ENCODE measurements at places on chromosomes 6 and 20. TPM values are rescaled to one million over a fixed set of nuclear protein-coding genes. Genes with fewer than 3 reads are reported as not detected.

- no peak for DNase-seq
These were observed 43.3 kb downstream of the TP53INP2 start for GRCh38 chr20:34747479-34747878.

DNA sequence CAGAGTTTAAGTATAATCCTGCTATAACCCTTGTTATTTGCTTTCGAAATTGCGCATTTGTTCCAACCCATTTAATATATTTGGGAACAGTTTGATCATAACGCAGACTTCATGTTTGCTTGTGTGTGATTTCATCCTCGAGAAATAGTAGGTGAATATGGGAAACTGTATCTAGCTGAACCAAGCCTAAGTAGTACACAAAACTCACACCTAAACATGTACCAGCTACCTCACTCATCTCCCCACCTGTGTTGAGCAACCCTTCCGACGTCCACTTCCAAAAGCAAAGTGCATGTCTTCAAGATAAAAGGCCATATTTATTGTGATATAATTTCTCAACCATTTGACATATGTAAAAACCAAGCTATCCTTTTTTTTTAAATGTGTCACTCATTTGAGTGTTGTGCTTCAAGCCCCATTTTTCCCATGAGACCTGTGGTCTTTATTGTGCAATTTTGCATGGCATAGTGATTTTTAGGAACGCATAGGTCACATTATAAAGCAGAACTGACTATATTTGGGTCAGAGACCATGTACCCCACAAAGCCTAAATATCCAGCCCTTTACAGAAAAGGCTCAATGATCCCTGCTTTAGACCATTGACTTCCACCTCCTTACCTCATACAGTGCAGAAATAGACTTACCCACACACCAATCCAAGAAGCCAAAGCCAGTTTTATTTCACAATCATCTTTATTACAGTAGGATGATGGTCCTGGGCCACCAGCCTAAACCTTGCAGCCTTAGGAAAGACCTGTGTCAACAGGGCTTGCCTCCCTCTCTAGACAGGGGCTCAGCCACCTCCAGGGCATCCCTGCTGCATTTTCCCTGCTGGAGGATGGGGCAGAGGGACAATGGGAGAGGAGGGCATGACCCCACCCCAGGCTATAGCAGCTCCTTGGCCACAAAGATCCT is 7.1 kb downstream of the CCND3 start:
- no peak for DNase-seq

DNA sequence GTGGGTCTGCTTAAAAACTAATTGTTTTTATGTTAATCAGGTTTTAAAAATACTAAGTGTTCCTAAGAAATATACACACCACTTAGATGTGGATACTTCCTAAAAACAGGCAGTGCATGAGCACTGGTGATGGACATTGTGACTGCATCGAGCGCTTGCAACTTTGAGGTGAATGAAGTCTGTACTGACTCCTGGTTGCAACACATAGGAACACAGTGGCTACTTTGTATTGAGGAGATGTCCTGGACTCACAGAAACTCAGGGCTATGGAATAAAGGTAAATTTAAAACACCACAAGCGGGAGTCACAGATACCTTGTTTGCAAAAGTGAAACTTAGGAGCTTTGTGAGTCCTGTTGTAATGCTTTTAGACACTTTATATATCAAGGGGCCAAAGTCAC is 55.6 kb upstream of the POLR1H start:
- no peak for DNase-seq

DNA sequence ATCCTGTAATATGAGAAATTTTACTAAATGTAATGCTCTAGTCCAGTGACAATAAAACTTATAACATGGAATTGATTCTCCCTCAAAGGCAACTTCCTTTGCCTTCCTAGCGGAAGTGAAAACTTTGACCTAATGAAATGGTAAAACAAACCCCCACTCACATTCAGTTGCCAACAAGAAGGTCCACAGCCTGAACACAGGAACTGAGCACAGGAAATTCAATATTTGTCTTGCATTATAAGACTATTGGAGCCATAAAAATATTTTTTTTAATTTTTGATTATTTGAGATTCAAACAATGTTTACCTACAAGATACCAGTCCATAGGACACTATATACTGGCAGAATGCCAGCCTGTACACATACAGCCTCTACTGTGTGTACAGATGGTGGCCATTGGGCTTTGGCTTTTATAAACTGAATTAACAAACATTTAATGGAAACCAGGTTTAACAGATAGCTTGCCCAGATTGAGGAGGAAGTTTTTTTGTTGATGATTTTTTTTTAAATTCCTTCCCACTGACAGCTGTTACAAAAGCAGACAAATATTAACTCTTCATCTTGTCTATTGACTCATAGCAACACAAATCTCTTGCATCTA is 481.5 kb upstream of the JAG1 start:
- DNase-seq = no peak

DNA sequence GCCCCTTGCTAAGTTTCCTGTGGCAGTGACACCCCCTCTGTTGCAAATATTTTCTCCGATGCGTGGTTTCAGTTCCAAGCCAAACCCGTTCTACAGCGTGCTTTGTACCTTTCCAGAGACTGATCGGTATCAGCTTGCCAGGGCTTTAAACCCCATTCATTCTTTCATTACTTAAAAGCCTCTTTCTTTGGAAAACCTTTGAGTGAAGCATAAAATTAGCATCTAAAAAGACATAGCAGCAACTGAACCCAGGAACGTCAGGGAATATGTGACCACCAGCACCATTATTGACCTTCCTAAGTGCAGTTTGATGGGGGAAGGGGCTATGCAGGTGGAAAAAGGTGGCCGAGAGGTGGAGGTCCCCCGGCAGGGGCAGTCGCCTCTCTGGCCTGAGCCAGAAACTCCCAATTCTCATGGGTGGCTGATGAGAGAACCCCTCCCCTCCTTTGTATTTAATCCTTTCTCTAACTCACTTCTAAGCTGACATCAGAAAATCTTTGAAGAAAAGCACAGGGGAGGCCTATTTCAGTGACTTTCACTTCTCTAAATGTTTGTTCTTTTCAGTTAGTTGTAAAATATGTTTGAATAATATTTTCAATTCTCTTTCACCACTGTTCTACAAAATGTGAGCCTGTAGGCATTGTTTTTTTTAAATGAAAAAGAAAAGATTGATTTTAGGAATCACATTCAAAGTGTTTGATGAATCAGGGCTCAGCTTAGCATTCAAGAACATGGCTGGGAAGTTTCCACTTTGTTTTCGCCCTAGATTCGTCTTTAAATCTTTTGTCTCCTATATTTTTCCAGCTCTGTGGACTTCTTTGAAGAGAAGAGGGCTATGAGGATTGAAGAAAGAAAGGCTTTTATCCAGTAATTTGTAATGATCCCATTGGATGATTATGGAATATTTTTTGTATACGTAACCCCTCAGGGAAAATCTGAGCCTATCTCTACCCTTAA is 89.2 kb downstream of the RSPH3 start:
- no peak for DNase-seq

- DNase-seq = no peak
These were observed 369.7 kb upstream of the FLRT3 start for GRCh38 chr20:14707026-14707680.

DNA sequence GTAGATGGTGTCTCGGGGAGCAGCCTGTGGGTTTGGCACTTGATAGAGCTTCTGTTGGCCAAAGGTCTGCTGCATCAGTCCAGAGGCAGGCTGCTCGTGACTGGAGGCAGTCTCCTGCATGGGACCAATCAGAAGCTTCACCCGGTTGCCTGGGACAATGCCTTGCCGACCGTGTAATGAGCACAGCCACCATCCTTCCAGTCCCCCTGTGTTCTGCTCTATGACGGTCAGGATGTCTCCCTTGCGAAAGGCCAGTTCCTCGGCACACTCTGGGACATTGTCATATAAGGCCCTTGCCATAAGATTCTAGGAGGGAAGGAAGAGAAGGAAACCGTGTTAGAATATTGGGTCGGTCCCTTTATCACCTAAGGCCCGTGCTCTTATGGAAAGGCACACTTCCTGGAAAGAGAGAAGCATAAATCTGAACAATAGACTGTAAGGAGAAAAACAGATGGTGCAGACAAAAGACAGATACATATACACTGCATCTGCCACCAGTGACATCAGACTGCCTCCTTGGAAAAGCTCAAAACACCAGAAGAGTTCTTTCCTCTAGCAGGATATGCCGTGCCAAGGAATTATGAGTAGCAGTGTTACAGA is 18.9 kb downstream of the NEDD9 start:
- DNase-seq = no peak

DNA sequence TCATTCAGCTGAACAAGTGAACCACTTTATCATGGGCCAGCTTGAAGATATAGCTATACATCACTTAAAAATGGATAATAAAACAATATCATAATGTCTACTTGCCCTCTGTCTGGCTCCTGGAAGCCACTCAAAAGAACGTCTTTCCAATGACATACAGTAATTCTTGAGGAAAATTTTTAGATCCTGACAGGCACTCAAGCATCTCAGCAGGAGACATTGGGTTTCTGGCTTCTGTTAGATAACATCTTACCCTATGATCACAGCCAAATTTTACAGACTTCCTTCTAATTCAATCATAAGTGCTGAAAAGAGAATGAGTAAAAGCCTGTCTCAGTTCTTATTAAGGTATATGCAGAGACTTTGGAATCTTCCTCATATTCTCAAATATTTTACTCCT is 330 bp downstream of the CGA start:
- DNase-seq = no peak

- DNase-seq = no peak
These were observed 105.0 kb downstream of the SASH1 start for GRCh38 chr6:148447521-148448230.

DNA sequence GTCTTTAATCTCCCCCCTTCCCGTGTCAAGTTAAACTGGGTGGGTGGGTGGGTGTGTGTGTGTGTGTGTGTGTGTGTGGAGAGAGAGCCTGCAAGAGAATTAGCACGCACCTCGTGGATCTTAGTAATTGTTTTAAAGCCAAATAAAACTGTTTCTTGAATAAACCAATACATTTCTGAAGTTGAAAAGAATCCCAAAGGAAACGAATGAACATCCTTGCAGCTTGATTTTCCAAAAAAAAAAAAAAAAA is 381 bp upstream of the BICRAL start:
- DNase-seq = no peak

- no peak for DNase-seq
These were observed 89.2 kb downstream of the SLC22A23 start for GRCh38 chr6:3367630-3368029.

DNA sequence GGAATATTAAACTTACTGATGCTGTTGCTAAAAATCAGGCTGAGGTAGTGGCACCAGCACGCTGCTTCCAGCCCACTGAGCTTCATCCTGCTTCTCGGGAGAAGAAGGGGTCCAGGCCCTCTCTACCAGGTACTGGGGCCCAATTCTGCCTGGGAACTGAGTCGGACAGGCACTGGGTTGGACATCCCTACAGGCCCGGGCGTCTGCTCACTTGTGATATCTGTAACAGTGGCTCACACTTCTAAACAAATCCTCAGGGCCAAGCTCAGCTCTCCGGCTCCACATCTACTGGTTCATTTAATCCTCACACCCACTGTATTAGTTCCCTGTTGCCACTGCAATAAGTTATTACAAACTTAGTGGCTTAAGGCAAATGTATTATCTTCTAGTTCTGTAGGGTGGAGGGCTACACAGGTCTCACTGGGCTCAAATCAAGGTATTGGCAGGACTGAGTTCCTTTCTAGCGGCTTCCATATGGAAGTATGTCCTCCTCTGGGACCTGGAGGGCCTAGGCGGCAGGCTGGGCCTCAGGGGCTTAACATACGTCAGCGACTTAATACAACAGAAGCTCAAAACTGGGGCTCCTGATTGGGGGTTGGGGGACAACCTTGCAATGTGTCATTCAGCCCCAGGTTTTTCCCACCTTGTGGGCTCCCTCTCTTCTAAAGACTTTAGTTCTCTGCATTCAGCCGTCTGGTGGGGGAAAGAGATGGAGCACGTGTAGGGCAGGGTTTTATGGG is 1.6 kb upstream of the KCNK15 start:
- DNase-seq = no peak

GRCh38 chr6:56708810-56709597 is 66.3 kb upstream of the DST start:
- DNase-seq = no peak

- no peak for DNase-seq
These were observed 120.1 kb upstream of the HDDC2 start for GRCh38 chr6:125421836-125422235.

DNA sequence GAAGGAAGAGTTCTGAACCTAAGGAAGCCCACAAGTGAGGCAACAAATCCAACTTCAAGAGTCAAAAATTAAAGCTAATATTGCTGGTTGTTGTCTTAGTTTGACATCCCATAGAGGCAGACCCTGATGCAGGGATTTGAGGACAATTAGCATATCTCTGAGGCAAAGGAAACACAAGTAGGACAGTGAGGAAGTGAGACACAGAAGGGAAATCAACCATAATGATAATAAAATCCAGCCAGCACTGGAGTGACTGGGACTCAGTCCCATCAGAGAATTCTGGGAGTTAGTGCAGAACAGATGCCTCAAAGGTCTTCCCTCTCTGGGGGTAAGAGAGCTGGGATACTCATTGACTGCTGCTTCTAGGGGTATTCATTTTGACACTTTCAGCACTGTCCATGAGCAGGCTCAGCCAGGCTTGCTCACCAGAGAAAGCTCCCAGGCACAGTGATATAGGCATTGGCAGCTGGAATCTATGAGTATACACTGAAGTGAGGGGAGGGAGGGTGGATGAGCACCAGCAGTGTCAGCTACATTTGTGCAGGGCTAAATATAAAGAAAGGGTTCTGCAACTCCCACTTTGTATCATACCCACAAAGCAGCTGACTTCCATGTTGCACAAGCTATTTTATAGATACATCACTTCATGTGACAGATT is 43.4 kb upstream of the SPTLC3 start:
- DNase-seq = no peak

- no peak for DNase-seq
These were observed 736.9 kb upstream of the MARCKS start for GRCh38 chr6:113120224-113120581.

GRCh38 chr6:144086959-144087358 is 8.4 kb downstream of the SF3B5 start:
- no peak for DNase-seq

- no peak for DNase-seq
These were observed 38.2 kb downstream of the SHLD1 start for GRCh38 chr20:5788385-5788895.

BPIFB2 gene
- not detected for total RNA-seq

ELOVL2 gene
- 0.10 TPM for total RNA-seq

LIN28B gene
- not detected for total RNA-seq

CTAGE9 gene
- not detected for total RNA-seq

PNLDC1 gene
- not detected for total RNA-seq

IL17F gene
- not detected for total RNA-seq

GLP1R gene
- not detected for total RNA-seq

MOG gene
- not detected for total RNA-seq

SRMS gene
- not detected for total RNA-seq

TINAG gene
- total RNA-seq = not detected

OGFRL1 gene
- total RNA-seq = 40.5 TPM

PPARD gene
- 17.5 TPM for total RNA-seq

PRSS35 gene
- 0.26 TPM for total RNA-seq

SLC22A2 gene
- not detected for total RNA-seq

ARMH2 gene
- not detected for total RNA-seq

All from mesenteric fat pad (tissue), 1 donor.